ENCODE measurements at places on chromosomes 12 and 14.
A peak's percentile ranks its signal among the peaks of the same experiment; 100 is the strongest.

DNA sequence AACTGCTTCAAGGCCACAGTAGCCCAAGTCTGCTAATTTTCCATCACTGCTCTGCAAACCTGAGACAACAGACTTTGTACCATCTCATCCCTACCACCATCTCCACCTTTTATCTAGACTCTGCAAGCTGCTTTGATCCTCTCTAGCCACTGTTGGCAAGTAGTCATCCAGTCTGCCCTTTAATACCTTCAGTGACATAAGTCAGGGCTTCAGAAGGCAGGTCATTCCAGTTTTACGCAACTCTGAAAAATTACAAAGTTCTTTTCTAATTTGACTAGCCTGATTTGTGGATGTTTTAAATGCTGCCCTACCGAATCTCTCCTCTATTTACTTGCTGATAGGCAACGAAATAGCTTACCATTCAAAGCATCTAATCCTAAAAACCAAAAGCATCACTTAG is 2.8 kb downstream of the FERMT2 start:
- no peak for DNase-seq

DNA sequence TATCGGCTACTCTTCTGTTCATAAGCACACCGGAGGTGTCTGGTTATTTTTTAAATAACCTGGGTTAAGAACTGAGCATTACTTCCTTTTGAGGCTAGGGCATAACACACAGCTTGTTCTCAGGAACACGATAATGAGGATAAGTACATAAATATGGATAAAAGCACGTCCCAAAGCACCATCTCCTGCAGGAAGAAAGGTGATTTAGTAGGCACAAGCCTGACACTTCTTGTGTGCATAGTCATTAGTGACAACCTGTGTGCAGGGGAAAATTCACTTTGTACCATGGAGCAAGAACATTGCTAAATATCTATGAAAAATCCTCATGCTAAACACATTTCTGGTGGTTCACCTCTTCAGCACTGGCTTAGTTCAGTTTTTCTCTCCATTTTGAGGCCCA is 166.5 kb downstream of the SNAPC1 start:
- DNase-seq: no peak

DNA sequence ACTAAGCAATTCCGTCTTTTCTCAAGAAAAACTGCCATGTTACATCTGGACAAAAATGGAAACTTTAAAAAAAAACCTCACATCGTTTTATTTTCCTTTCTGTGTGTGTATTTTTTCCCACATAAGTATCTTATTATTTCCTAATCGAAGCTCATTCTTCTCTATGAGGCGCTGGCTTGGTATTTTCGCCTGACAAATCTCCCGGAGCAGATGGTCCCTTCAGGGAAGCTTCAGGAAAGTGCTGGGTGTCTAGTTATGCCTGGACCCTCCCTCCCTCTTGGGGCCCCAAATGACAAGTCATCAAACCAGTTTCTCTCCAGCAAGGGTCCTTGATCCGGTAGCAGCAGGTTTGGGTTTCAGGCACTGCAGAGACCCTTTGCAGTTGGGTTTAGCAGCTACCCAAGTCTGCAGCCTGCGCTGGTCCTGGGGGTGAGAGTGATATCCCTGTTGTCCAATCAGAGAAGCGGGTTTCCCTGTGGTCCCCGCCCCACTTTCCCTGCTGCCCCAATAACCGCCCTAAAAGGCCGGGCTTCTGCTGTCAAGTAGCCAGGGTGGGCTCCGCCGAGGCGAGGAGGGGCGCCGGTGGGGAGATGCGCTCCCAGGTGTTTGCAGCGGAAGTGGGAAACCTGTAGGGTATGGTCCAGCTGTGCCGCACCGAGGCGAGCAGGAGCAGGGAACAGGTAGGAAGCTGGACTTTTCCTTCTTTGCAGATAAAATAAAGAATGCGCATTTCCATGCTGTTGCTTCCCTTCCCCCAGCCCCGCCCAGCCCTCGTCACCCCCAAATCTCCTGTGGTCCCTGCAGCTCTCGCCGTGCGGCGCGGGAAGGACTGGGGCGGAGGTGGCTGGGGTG is at the start of gene CNTN1:
Gene CNTN1, plus strand, starts transcription at position 527 of the 852 bp plus-strand sequence.
- peak; percentile 46 for DNase-seq

DNA sequence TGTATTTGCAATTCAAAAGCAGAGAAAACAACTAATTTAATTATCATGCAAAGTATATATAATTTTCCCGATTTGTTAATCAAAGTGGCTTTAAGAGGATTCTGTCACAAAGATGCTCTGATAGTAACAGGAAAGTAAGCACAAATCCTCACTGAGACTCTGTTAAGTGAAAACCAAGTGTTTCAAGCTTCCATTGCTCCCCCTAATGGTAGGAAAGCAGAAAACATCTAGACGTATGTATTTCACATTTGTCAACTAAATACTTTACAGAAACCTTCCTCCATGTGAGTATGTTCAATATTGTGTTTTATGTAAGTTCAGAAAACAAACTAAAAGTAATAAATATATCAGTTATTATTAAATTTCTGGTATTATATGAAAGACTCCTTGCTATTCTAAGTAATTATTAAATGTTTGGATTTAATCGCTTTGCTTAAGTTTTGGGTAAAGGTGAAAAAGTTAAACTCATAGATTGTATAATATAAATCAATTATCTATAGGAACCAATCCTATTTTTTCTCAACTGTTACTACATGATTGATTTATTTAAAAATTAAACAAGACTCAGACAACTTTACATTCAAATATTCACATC is 1.5 kb upstream of the NTS start:
- no peak for DNase-seq

- no peak for DNase-seq
Measured at GRCh38 chr12:119660076-119660475, 7.9 kb upstream of the PRKAB1 start.

- DNase-seq: no peak
Measured at GRCh38 chr12:19483727-19484126, 44.4 kb downstream of the AEBP2 start.

DNA sequence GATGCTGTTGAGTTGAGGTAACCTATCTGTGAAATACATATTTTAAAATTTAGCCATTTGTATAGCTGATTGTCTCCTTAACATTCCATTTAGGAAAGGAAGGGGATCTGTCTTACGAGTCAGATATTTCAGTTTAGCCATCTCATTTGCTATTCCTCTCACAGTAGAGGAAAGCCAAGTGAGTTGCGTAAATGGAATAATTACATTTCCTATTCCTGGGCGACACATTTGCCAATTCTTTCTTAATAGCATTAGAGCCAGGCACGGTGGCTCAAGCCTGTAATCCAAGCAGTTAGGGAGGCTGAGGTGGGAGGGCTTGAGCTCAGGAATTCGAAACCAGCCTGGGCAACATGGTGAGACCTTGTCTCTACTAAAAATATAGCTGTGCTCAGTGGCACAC is 116.3 kb downstream of the TMX1 start:
- DNase-seq: no peak

DNA sequence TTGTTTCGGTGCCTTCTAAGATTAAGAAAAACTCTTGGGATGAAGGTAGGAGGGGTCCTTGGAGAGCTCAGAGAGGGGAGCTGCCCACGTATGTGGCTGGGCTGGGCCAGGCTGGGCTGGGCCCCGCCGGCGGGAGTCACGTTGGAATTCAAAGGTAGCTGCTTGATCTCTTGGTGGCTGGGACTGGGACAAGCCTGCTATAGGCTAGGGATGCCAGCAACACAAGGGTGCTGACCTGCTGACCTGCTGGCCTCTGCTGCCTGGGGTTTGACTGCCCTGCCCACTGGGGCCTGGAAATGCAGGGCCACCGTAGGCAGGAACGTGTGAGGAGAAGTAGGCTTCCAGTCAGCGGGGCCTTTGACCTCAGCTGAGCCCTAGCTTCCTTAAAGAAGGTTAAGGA is 52.8 kb upstream of the GTF2A1 start:
- DNase-seq: no peak

- DNase-seq: no peak
Measured at GRCh38 chr12:102169922-102170621, 27.6 kb downstream of the PMCH start.

DNA sequence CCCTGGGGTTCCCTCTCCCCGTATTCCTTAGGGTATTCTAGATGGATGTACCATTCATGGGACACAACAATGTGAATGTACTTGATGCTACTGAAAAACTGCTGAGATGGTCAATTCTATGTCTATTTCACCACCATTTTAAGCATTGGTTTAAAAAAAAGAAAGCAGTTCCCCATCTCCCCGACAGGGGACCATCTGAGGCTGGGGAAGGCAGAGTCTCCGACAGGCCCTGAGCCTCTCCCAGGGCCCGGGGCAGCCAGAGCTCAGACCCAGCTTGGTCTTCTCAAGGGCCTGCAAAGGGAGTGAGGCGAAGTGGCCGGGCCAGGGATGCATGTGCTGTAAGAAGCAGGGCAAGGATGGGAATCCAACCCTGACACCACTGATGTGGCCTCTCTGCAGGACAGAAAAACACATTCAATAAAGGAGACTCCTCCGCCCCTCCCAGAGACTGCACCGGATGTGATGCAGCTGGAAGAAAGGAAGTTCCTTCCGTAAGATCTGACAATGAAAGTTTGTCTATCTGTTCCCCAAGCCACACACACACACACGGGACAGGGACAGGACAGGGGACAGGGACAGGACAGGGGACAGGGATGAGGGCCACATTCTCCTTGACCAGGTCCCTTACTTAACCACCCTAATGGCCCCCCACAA is 234.1 kb downstream of the BCL11B start:
- no peak for DNase-seq

- no peak for DNase-seq
Measured at GRCh38 chr12:6443361-6443983, 1.3 kb upstream of the CD27 start.

DNA sequence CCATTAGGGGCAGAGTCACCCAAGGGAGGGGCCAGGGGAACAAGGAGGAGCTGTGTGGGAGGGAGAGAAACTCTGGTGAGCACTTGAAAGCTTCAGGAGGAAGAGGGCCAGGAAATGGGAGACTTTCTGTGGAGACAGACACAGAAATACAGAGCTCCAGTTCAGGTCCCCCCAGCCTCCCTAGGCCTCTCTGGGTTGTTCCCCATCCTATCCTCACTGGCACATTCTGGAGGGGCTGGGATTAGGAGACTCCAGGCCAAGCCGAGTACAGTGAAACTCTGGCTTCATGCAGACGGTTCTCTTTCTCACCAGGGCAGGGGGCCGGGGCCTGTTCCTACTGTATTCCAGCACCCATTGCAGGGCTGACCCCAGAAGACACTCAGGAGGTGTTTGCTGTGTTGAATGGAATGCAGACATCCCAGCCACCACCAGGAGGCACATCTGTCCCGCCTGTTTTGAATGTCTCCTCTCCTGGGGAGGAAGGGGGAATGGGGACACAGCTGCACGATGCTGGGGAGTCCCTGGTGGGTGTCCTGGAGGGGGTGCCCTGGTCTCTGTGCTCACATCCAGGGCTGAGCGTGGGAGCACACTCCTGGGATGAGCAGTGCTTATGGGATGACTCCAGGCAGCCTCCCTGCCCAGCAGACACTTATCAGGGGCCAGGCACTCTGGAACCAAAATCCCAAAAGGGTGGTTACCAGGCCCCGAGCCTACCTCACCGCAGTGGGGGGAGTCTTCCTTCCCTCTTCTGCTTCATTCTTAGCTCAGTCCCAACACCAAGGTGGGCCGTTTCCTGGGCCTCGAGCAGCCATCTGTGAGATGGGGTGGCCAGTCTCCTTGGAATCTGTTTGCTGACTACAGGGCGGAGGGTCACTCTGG is 5.5 kb upstream of the KRT84 start:
- DNase-seq: no peak

DNA sequence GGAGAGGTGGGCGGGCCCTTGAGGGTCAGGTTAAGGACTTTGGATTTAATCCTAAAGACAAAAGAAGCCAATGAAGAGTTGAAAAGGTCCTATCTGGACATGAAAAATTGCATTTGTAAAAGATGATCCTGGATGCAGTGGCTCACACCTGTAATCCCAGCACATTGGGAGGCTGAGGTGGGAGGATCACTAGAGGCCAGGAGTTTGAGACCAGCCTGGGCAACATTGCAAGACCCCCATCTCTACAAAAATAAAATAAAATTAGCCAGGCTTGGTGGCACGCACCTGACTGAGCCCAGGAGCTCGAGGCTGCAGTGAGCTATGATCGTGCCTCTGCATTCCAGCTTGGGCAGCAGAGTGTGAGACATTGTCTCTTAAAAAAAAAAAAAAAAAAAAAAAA is 2.4 kb upstream of the SLC41A2 start:
- DNase-seq: no peak

- DNase-seq: no peak
Measured at GRCh38 chr14:94366146-94366915, 22.1 kb downstream of the SERPINA1 start.

DNA sequence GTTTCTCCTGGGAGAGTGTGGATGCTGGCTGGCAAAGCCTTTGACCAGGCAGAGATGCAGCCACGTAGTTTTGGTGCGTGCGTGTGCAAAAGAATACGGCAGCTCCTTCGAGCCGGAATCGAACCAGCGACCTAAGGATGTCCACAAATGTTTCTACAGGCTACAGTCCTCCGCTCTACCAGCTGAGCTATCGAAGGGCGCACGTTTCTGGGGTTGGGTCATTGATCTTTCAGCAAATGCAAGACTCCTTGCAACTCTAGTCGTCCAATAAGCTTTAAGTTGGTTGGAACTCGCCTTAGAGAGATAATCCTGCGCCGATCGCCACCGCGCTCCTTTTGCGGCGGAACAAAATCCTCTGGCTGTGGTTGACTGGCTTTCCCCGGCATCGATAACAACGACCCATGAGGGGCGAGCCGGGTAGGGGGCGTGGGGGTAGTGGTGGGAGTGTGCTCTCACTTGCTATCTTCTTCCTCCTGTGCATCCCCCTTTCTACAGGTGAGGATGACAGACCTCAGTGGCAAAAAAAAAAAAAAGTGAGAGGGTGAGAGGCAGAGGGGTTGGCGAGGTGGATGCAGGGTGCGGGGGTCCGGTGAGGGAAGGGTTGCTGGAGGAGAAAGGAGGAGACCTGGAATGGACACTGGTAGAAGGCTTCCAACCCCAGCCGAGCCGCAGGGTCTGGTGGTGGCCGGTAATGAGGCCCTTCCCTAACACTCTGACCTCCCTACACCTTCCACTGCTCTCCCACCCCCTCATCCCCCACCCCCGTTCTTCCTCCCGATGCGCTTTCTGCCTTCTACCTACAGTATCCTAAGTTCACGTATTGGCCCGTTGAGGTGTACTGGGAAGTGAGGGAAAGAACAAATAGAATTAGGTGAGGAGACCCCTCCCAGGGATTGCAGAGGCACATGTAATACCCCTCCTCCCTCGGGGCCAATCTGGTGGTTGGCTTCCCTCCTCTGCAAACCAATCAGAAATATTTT is 11.8 kb upstream of the OR6S1 start:
- DNase-seq: no peak

GRCh38 chr14:89572596-89573398 is 155.8 kb upstream of the FOXN3 start:
- DNase-seq: peak; percentile 58

DNA sequence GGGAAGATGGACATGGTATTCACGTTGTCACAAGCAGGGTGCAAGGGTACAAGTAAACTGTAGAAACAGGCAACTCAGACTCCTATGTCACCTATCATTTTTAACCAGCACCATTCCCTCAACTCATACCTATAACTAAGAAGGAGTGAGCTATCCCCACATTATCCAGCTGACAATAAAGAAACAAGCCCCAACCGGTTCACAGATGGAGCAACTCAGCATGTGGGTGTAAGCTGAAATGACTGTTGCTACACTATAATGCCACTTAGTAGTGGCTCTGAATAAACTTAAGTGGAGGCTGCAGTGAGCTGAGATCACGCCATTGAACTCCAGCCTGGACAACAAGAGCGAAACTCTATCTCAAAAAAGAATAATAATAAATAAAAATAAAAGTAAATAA is 829.5 kb upstream of the MDGA2 start:
- no peak for DNase-seq

Measured in prostate gland (tissue), 2 donors.